ENCODE measurements at places on chromosomes 16 and 17.

- DNase-seq, result no peak
These were observed 145.2 kb downstream of the MYO1D start for GRCh38 chr17:32731556-32732295.

DNA sequence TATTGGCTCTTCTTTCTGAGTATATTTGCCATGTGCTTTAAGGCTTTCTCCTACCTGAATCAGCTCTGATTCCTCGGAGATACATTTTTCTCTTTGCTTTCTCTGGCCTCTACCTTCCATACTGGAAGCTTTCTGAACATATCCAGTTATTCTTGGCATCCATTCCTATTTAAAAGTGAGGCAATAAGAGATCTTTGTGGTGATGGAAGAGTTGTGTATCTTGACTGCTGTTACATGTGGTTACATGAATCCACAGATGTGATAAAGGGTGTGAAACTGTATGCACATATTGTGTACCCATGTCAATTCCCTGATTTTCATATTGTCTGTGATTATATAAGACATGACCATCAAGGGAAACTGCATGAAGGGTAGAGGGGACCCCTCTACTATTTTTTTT lies 24.4 kb downstream of the UBE2O start:
- DNase-seq, result no peak

DNA sequence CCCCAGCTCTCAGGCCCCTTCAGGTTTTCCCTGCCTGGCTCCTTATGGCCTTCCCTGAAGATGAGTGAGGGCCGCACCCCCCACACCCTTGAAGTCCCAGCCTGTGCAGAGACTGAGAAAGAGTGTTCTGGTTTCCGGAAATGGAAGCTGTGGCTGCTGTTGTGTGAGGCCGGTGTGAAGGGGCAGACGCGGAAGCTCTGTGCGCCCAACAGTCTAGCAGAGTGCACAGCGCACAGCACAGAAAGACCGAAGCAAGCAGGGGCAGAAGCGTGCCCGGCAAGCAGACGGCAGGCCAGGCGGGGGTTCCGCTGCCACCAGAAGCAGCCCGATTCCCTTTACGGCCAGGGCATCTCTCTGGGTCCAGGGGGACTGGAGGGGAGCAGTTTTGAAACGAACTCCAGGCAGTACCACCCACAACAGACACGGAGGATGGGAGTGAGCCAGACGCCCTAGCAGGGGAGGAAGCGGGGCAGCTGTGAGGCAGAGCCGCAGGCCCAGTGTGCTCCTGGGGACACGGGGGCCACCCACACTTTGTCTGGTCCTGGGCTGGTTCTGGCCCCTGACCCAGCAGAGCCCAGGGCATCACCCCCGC lies 16.7 kb downstream of the TPSG1 start:
- no peak for DNase-seq

GRCh38 chr16:85369741-85370528 lies 243.2 kb upstream of the GSE1 start:
- no peak for DNase-seq

DNA sequence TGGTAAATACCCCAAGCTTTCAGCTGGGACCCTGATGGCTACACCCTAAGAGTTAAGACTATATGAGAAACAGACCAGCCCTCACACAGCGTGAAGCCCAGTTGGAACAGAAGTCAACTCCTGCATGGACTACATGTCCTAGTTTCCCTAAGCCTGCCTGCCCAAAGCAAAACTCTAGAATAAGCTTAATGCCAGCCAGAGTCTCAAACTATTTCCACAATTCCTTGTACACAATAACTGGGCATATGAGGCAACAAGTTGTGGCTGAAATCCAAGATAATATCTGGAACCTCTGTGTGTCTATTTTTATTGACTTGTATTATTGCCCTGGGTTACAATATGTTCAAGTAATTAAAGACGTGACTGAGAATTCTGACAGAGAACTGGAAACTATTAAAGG lies 19.4 kb downstream of the MYH10 start:
- DNase-seq, result no peak

- DNase-seq, result no peak
These were observed 4.6 kb downstream of the FAM171A2 start for GRCh38 chr17:44359006-44359405.

GRCh38 chr17:52606590-52606989 lies 448.1 kb upstream of the CA10 start:
- no peak for DNase-seq

DNA sequence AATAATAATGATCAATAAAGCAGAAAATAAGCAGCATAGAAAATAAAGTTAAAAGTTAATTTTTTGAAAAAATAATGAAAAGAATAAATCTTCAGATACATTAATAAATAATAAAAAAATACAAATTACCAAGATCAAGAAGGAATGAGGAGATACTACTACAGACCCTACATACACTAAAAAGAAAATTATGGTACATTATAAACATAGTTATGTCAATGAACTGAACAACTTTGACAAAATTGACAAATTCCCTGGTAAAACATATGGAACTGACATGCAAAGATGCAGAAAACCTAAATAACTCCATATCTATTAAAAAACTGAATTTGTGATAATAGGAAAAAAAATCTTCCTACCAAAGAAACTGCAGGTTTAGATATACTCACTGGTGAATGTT lies 456.7 kb downstream of the PMP22 start:
- no peak for DNase-seq

DNA sequence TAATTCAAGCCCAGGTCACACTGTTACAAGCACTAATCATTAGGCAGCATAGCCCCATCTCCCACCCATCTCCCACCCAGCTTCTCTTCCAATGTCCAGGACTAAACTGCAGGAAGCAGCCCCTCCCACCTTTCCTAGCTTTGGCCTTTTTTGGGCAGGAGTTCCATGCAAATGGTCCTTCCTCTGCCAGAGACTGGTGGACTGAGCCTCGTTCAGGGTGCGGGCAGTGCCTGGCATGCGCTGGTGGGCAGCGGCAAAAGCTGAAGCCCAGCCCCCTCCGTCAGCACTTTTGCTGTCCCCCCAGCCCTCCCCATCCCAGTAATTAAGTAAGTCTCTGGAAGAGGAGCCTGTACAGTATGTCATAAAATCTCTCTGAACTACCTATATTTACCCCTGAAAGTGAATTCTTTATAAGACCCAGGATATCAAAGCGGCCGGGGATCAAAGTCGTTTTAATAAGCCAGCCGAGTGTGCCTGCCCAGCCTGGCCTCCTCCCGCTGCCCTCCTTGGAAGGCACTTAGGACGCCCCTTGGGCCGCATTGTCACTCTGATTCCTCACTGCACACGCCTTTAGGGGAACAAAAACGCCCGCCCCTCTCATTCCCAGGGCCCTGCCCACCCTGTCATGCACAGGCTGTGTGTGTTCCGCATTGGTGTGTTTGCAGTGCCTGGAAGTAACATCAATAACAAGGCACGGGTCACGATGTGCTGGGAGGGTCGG lies 109.9 kb downstream of the IRX5 start:
- no peak for DNase-seq

- DNase-seq, result no peak
These were observed 6.0 kb downstream of the ZNF688 start for GRCh38 chr16:30565526-30565925.

DNA sequence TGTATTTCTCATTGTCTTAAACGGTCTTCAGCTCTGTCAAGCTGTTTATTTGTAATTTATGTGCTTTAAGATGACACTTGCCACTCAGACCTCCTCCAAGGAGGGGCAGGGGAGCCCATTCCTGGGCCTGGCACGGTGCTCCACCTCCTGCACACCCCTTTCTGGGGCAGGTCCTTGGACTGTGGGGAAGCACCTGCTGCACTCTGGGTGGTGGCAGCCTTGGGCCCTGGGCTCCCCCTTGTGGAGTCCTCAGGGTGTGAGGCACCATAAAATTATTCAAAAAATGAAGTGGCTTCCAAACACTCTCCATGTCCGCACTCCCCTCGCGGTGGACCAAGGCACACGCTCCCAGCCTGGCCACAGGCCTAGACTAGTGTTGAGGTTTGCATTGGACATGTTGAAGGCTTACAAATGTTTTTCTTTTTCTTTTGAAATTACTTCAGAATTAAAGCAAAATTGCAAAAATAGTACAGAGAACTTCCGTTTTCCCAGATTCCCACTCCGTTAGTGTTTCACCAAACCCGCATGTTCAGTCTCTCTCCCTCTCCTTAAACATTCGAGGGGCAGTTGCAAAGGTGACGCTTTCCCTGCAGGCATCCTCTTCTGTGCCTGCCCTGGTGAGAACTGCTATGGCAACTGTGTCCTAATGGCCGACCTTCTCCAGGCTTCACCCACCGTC lies 32.4 kb downstream of the FOXK2 start:
- DNase-seq, result peak; percentile 51

GRCh38 chr16:50124769-50125168 lies 28.3 kb upstream of the TENT4B start:
- no peak for DNase-seq

DNA sequence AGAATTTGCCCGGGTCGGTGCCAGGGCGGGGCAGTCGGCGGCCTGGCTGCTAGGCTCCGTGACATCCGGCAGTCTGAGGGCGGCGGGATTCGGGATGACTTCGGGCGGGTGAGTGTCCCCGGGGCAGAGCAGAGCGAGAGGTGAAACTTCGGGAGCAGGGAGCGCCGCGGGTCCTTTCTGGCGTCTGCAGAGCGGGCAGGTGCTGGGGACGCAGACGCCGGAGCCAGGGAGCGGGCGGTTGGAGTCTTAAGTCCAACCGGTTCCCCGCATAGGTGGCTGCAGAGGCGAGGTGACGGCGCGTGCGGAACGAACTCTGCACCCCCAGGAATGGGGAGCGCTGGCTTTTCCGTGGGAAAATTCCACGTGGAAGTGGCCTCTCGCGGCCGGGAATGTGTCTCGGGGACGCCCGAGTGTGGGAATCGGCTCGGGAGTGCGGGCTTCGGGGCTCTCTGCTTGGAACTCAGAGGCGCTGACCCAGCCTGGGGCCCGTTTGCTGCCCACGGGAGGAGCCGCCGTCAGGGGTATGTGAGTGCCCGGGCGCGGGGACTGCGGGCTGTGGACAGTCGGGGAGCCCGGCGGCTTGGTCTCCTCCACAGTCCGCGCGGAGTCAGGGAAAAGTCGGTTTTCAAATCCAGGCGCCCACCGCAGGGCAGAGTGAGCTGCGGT lies at the start of gene B4GALNT2:
Gene B4GALNT2, plus strand, starts transcription at position 71 of the 666 bp plus-strand sequence. Its CDS starts 24 bp downstream, at position 95.
- no peak for DNase-seq

DNA sequence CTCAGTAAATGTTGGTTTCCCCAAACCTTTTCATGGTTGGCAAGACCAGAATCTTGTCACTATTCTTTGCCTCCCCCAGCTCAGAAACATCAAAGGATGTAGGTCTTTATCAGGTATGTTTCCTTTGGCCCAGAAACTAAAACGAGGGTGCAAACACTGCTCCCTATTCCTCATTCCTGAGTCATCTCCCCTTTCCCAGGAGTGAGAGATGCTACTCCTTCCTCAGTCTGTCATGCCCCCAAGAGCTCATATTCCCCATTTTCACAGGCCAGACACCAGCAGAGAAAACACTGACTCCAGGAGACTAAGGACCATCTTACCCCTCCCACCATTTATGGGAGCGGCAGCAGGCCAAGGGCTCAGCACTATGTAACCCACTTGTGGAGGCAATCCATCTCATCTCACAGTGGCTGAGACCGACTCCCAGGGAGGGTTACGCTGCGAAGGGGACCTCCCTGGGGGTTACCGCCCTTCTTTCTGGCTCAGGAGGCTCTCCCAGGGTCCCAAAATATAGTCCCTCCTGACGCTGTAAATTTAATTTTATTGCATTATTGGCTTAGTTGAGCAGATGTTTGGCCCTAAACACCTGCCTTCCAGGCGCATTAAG lies 1.5 kb downstream of the GEMIN4 start:
- DNase-seq, result no peak

DNA sequence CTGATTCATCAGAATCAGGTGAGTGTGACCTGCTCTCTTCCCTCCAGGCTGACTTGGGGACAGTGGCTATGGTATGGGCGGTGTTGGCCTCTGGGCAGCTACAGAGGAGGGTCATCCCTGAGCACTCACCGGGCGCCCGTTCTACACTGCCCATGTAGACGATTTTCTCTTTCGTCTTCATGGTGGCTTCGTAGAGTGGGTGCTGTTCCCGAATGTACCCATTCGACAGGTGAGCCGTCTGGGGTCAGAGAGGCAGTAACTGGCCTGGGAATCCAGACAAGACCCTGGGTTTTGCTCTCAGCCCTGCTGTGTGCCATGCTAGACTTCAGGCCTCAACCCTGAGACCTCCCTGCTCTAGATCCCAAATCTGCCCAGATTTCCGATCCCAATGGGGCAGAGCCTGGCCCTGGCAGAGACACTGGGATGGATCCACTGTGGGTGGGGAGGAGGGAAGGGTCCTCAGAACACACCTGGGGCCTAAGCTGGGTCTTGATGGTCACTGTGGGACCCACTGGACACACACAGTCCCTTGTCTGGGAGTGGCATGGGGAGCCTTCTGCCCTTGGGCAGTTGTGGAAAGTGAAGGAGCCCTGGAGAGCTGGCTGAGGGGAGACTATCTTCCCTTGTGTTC lies 13.2 kb downstream of the USP6 start:
- DNase-seq, result no peak

DNA sequence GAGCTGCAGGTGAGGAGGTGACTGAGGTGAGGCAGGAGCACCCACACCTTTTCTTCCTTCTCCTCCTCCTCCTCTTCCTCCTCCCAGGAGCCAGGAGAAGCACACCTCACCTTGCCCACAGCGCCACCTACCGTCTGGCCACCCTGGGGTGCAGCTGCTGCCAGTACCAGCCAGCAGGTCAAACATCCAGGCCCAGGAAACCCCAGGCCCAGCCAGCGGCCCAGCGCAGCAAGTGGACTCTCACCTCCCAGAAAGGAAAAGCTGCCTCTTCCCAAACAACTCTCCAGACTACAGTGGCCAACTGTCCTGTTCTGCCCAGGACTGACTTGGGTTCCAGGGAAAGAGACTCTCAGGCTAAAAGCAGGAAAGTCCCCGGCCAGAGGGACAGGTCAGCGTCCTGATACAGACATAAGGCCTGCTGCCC lies 22.7 kb downstream of the PEMT start:
- DNase-seq, result peak; percentile 6

DNA sequence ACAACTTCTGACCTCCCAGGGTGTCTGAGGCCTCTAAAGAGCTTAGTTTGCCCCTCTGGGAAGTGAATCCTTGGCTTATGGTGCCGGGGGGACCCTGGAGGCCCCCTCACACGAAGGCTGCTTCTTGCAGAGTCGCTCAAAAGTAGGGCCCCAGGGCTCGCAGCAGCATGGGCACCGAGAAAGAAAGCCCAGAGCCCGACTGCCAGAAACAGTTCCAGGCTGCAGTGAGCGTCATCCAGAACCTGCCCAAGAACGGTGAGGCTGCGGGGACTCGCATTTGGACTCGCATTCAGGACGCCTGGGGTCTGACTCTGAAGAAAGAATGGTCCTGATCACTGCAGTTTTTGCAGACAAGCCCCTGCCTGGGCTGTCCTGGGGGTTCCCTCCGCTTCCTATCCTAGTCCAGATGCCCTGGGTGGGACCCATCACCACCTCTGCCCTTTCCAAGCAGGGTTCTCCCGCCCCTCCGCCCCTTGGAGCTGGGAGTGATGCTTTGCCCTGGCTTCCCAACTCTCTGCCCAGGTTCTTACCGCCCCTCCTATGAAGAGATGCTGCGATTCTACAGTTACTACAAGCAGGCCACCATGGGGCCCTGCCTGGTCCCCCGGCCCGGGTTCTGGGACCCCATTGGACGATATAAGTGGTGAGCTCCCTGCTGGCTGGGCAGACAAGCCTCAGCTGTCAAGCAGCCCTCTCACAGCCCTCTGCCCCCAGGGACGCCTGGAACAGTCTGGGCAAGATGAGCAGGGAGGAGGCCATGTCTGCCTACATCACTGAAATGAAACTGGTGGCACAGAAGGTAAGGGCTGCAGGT lies 698 bp downstream of the ACBD4 start:
- DNase-seq, result no peak

GRCh38 chr17:48901241-48901640 lies 7.0 kb upstream of the UBE2Z start:
- no peak for DNase-seq

- no peak for DNase-seq
These were observed 70.7 kb downstream of the OMG start for GRCh38 chr17:31226373-31226772.
